ENCODE measurements at places on chromosomes 5 and 9. TPM values are rescaled to one million over a fixed set of nuclear protein-coding genes. Genes with fewer than 3 reads are reported as not detected.

The CEP120 gene
- total RNA-seq: 32.0 TPM

The CCDC192 gene
- 1.3 TPM for total RNA-seq

The PDE8B gene
- 113 TPM for total RNA-seq

The SPEF2 gene
- 17.7 TPM for total RNA-seq

The GFI1B gene
- not detected for total RNA-seq

The PLAC8L1 gene
- total RNA-seq: not detected

Measured in thyroid gland (tissue), 4 donors.